Stimulated activated CD8-positive, alpha-beta memory T cell treated with anti-CD3 and anti-CD28 coated beads, Interleukin-2, amount 100 ng/mL, for 48 hours (primary cell): ENCODE measurements at places on chromosomes 7 and 10.

DNA sequence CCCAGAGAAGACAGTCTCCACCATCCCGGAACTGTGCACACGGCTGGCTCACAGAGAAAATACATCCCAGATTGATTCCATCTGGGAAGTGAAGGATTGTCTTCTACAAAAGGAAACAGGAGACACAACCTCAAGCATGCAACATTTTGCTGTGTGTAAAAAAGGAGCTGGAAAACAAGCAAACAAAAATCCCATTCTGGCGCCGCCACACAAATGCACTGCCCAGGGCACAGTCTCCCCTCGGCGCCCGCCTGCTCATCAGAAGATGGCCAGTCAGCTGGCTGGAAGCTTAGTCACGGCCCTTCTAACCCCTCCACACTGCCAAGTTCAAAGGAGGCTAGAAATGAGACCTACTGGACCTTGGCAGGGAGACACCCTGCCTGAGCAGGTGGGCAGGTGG, 14.1 kb upstream of the CYTH3 start:
- DNase-seq = no peak

DNA sequence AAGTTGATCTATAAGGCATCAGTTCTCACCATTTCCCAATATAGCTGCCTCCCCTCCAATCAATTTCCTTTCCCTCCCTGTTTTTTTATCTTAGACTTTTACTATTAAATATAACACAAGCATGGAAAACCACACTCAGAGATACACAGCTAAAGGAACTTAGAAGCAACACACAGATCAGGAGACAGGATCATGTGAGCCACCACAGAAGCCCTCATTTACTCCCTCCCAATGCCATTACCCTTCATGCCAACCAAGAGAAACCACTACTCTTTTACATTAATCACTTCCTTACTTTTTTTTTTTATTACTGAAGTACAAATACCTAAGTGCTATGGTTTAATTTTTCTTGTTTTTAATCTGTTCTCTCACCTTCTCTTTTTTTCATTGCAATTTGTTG, 33.0 kb downstream of the COG5 start:
- DNase-seq = no peak

DNA sequence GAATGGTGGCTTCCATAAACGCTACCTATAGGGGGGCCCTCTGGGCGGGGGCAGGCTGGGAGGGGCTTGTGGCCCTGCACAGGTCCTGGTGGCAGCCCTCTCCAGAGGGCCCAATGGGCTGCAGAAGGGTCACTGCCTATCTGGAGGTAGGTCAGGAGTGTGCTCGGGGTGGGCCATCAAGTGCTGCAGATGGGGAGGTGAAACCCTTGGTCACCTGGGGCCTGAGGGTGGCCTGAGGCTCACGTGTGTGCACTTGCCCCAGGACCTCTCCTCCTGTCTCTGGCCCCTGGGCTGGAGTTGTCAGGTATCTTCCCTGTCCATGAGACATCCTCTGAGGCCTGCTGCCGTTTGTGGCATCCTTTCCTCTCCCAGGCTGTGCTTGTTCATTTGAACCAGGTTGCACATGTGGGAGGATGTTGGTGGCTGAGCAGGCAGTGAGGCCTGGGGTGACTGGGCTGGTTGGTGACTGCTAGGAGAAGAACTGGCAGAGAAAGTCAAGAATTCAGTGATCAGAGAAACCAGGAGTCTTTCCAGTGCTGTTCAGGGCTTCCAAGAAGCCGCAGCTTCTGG, 21.1 kb upstream of the SH2D4B start:
- no peak for DNase-seq

DNA sequence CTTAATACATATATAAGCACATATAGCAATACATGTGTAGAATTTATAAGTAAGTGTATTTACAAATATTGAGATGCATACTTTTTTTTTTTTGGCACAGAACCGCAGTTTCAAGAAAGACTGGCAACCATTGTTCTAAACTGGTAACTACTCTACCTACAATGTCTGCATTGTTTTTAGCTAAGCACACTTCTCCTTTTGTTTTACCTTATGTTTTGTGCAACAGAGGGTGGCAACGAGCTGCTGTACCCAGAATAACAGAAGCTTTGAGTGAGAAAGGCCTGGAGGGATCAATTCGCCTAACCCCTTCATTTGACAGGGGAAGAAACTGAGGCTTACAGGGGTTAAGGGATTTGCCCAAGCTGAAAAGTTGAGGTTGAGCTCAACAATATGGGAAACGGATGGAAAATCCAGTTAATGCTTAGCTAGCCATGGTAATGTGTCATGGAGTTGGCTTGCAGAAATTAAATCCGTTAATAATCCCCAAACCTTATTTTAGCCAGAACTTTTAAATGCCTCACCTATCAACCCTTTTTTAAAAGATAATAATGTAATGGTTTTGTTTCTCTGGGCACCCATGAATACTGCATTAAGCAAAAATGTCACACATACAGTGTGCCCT, 25.5 kb downstream of the FZD1 start:
- no peak for DNase-seq

DNA sequence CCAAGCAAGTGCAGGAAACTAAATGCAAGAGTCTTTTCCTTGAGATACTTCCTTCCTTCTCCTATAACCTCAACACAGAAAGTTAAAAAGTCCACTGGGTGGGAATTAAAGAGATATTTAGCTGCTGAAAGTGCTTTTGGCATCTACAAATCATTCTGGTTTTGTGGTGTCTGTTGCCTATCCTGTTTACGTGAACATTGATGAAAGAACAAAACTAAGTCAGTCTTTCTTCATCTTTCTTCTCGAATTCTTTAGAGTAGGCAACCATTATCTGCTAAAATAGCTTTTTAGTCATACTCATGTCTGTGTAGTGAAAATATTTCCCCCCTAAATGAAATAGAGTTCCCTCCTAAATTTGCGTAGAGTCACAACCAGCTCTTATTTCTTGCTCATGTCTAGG, 838.6 kb downstream of the GATA3 start:
- no peak for DNase-seq

DNA sequence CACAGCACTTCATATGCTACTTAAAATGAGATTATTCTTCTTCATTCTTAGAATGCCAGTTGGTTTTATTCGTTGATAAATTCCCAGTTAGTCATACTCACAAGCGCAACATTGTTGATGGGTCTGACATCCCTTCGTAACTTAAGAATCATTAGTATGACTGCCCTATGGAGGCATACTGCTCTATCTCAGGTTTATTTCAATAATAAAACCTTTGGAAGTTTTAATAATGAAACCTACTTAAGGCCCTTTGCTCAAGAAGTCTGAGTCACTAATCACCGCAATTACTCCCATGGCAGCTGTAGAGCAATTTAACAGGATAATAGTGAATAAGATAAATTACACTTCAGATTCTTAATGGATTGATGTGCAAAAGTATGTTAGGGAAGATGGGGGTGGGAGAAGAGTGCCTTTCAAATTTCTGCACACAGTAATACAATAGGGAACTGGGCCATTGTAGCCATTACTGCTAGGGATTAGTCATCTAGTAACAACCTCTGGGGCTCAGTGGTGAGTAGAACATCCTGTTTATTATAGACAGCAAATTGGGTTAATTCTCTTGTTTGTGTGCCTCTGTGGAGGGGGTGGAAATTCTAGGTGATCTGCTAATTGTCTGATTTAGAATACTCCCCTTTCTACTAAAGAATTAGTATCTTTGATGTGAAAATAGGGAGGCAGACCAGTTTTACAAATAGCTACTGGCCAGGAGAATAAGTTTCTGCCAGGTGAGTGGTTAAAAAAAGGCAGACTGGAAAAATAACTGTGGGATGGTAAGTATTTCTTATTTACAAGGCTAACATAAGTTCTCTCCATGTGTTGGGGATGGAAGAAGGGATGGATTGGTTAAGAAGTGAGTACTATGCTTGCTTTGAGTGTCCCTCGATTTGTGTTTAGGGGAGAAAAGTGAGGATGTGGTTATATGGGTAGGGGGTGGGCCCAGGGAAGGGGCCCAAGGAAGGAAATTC, 74.5 kb upstream of the VKORC1L1 start:
- no peak for DNase-seq

DNA sequence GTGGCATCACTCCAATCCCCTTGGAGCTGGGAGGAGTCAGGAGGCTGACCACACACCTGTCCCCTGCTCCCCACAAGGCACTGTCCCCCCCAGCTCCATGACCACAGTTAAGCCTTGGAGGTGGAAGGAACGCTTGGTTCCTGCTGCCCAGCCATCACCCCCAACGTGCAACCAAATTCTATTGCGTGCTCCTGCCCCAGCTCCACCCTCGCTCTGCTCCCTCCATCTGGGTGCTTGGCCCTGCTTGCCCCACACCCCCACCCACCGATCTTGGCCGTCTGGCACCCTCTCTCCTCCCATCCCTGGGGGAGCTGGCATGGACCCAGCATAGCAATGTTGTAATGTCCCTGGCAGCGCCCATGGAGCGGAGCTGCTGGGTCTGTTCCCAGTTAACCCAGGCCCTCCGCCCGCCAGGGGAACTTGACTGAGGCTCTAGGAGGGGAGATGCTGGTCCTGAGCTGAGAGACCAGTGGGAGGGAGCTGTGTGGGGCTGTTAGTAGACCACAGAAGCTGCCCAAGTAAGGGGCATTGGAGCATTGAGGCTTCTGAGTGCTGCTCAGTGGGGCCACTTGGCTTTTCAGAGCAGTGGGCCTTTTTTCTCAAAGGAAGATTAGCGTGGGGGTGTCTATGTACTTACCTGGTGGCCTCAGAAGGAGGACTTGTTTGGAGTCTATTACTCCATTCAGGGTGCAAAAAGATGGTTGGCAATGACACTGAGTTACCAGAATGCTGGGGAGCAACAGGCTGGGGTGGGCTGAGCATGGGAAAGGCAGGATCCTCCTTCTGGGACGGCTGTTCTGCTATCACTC, 1.1 kb downstream of the EPHB6 start:
- DNase-seq = no peak

DNA sequence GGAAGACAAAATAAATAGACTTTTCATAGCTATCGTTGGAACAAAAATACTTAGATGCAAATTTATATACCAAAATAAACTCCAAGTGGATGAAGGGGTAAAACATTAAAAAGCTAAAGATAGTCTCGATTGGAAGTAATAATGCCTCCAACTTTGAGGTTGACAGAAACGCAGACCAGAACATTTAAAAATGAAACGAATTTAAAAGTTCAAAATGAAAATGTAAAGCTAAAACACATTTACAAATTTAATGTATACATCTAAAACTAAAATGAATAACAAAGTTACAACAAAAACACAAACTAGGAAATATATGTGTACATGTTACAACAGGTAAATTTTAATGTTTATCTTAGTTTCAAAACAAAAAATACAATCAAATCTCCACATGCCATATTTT, 107.5 kb upstream of the AKR1E2 start:
- no peak for DNase-seq

GRCh38 chr10:119303886-119304285, 96.5 kb downstream of the GRK5 start:
- no peak for DNase-seq

- DNase-seq = no peak
Observed at GRCh38 chr10:122279725-122280141, 8.6 kb downstream of the BTBD16 start.

DNA sequence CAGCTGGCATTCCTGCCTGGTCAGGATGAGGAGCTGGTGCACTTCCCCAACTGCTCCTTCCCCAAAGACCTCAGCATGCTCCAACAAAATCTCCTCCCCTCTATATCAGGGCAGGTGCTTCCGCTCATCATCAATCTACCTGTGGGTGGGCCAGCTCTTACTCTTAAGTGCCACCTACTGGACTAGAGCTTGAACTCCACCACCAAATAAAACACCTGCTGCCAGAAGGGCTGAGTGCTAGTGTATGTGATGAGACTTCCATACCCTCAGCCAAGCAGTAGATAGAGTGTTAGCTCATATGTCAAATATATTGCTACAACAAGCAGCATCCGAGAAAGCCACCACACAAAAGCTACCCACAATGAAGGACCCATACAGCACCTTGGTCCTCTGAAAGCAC, 264.3 kb downstream of the RNLS start:
- DNase-seq = no peak

DNA sequence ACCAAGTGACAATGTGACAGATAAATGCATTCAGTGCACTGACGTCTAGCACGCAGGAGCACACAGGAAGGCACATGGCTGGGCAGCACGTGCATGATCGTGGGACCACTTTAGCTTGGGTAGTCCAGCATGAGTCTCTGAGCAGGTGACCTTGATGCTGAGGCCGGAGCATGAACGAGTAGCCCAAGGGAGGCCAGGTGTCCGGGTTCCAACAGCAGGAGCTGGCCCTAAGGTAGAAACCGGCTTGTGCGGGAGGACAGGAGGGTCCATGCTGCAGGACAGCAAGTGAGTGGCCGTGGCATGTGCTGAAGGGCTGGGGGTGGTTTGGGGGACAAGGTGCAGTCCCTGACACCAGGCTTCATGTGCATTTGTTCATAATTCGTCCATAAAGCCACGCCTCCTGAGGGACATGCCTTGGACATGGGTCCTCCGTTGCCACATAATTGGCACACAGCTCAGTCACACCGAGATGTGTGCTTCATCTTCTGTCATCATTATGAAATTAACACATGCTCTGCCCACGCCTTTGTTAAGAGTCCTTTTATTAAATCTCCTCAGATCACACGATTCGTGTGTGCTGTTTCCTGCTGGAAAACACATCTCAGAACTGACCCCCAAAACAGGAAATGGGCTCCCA, 3.1 kb upstream of the STK32C start:
- no peak for DNase-seq

DNA sequence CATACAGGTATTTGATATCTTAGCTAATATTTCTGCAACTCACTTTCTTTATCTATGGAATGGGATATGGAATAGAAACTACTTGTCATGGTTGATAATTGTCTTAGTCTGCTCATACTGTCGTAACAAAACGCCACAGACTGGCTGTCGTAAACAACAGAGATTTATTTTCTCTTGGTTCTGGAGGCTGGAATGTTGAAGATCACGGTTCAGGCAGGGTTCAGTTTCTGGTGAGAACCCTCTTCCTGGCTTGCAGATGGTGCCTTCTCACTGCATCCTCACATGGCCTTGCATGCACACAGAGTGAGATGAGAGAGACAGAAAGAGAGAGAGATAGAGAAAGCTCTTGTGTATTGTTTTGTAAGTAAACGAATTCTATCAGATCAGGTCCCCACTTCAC, 332.7 kb upstream of the MAGI2 start:
- no peak for DNase-seq

GRCh38 chr10:42992156-42992956, 84.5 kb upstream of the RET start:
- no peak for DNase-seq
